ENCODE measurements at places on chromosomes 2 and 18. TPM values are rescaled to one million over a fixed set of nuclear protein-coding genes. Genes with fewer than 3 reads are reported as not detected.

Gene TUBA3E
- polyA plus RNA-seq = not detected

Gene SLC30A3
- 30.2 TPM for polyA plus RNA-seq

Gene LYG2
- 0.98 TPM for polyA plus RNA-seq

Gene PDE1A
- polyA plus RNA-seq = 9.6 TPM

Gene PPIL3
- polyA plus RNA-seq = 74.0 TPM

Gene ZCCHC2
- 15.4 TPM for polyA plus RNA-seq

Gene IER3IP1
- 16.7 TPM for polyA plus RNA-seq

Gene VWA3B
- polyA plus RNA-seq = 2.4 TPM

Gene RAB31
- polyA plus RNA-seq = 172 TPM

Gene EPG5
- 20.0 TPM for polyA plus RNA-seq

Gene VRK2
- polyA plus RNA-seq = 8.3 TPM

Gene CAPG
- 27.7 TPM for polyA plus RNA-seq

Gene DNAJC27
- polyA plus RNA-seq = 12.3 TPM
